ENCODE measurements at places on chromosomes 7 and 10. TPM values are rescaled to one million over a fixed set of nuclear protein-coding genes. Genes with fewer than 3 reads are reported as not detected.

The TDRD1 gene
- 0.08 TPM for polyA plus RNA-seq

The FAM25A gene
- polyA plus RNA-seq: 2,365 TPM

The UNC5B gene
- 7.6 TPM for polyA plus RNA-seq

The SH2B2 gene
- polyA plus RNA-seq: 1.4 TPM

The IKZF1 gene
- 1.1 TPM for polyA plus RNA-seq

The ARHGAP22 gene
- 1.2 TPM for polyA plus RNA-seq

The HOXA6 gene
- 0.19 TPM for polyA plus RNA-seq

The AKR1D1 gene
- polyA plus RNA-seq: not detected

The DLX5 gene
- polyA plus RNA-seq: 2.7 TPM

The CYREN gene
- polyA plus RNA-seq: 26.0 TPM

The AUTS2 gene
- polyA plus RNA-seq: 15.6 TPM

The PNLIPRP1 gene
- 0.29 TPM for polyA plus RNA-seq

The FOXP2 gene
- 2.1 TPM for polyA plus RNA-seq

The BLNK gene
- 51.1 TPM for polyA plus RNA-seq

The VIPR2 gene
- 0.40 TPM for polyA plus RNA-seq

The SCD gene
- 73.1 TPM for polyA plus RNA-seq

The METTL27 gene
- polyA plus RNA-seq: 1.1 TPM

The MTERF1 gene
- polyA plus RNA-seq: 6.0 TPM

The ADCYAP1R1 gene
- 0.11 TPM for polyA plus RNA-seq

The HOXA13 gene
- polyA plus RNA-seq: not detected

The EFCAB10 gene
- polyA plus RNA-seq: not detected

The COL28A1 gene
- 1.1 TPM for polyA plus RNA-seq

The NYAP1 gene
- 0.32 TPM for polyA plus RNA-seq

The EIF4H gene
- 205 TPM for polyA plus RNA-seq

The PDLIM1 gene
- 79.9 TPM for polyA plus RNA-seq

Measured in esophagus (tissue), 2 donors.